CD4-positive, alpha-beta T cell treated with Interleukin-4 for 1 hour (primary cell): ENCODE measurements at places on chromosomes 13 and 19.

DNA sequence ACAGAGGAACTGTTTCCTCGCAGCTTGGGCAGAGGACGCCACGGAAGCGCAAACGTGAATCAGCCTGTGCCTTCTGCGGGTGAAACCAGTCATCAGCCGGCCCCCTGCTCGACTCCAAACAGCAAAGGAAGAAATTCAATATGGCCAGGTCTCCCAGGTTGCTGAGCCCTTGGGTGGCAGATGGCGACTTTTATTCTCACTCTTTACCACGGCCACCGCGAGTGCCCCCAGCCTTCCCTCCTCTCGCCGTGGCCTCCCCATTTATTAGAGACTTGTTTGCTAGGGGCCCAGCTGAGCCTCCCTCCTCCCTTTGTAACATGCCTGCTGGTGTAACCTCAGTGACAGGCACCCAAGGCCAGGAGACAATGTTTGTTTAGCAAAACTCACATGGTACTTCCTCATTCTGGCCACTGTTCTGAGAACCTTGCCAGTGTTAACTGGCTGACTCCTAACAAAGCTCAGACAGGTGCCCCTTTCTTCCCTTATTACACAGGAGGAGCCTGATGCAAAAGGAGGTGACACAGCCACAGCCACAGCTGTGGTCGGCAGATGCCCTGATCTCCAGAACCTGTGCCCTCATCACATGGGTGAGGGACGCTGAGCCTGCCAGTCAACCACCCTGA, 5.8 kb downstream of the RAB20 start:
- DNase-seq, result no peak

DNA sequence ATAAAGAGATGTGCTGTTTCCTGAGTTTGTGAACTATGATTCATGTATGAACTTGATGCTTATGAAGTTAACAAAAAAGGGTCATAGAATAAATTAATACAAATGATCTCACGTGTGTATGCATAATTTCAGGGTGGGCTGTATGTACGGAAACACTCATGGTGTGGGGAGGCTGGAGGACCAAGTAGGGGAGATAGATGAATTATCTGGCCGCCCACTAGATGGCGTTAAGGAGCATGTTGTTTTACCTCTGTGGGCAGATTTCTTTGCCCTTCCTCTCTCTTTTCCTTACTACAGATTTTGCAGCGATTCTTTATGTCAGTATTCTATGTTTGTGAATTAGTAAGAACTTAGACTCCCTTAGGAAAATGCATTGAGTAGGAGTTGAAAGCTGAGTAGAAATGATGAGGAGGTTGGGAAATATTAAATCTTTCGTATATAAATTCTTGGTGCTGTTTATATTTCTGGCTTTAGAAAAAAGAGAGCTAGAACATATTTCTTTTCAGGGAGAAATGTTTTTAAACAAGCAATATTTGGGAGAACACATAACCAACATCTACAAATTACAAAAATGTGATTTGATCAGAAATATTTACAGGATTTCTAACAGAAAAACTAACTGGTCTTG, 47.4 kb upstream of the TMTC4 start:
- peak; percentile 35 for DNase-seq

DNA sequence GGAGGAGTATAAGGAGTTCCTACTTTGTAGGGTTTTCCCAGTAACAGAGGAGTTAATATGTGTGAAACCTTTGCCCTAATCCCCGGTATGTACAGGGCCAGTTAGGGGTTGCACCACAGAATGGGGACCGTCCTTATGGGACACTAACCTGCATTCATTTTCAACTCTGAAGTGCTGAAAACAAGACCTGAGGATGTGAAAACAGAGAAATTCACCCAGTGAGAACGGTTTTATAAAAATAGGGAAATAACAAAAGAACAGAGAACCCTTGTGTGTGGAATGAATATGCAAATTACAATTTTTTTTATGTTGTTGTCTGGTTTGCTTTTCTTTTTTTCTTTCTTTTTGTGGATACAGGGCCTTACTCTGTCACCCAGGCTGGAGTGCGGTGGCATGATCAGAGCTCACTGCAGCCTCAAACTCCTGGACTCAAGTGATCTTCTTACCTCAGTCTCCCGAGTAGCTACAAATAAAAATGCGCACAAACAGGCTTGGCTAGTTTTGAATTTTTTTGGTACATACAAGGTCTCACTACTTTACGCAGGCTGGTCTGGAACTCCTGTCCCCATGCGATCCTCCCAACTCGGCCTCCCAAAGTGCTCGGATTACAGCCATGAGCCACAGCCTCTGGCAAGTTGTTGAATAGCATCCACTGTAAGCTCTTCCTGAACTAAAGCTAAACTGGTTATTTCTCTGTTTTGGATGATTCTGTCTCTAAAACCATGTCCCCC, 10.6 kb downstream of the CLC start:
- no peak for DNase-seq

DNA sequence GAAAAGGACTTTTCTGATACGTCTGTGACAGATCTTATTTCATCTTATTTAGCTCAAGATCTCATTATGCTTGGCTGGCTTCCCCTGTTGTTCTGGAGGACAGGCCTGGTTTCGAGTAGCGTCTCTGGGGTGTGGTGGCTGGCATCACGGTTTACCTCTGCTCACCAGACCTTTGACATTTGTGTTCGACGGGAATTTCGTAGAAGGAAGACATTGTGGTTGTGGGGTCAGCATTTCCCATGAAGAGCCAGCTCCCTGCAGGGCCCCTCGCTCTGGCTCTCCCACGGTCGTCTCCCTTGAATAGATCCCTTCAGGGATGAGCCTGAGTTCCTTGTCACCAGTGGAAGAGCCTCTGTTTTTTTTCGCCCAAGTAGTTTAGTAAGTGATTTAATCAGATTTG, 78.6 kb upstream of the TEX29 start:
- DNase-seq, result no peak

DNA sequence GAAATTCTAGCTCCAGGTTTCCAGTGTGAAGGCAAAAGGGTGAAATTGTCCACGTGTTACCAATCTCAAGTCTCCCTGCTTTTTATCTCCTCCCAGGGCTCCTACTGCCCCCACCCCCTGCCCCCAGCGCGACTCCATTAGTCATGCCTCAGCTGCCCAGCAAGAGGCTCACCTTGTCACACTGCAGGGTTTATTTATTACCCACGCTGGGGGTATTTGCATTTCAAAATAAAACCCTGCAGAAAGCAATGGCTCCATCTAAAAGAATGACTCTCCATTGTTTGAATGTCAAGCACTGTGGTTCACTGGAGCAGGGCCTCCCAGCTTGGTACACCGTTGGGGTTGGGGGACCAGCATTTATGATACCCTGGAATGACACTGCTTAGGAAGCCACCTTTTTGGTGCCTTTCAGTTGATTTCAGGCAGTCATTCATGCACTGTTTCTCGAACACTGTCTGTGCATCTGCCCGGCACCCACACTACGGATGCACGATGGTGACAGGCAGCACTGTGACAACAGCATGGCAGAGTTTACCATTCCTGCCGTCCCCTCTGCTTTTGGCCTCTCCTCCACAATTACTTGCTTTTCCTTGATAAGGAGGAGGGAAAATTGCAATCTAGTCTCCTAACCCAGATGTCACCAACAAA, 9.9 kb upstream of the POP4 start:
- no peak for DNase-seq

DNA sequence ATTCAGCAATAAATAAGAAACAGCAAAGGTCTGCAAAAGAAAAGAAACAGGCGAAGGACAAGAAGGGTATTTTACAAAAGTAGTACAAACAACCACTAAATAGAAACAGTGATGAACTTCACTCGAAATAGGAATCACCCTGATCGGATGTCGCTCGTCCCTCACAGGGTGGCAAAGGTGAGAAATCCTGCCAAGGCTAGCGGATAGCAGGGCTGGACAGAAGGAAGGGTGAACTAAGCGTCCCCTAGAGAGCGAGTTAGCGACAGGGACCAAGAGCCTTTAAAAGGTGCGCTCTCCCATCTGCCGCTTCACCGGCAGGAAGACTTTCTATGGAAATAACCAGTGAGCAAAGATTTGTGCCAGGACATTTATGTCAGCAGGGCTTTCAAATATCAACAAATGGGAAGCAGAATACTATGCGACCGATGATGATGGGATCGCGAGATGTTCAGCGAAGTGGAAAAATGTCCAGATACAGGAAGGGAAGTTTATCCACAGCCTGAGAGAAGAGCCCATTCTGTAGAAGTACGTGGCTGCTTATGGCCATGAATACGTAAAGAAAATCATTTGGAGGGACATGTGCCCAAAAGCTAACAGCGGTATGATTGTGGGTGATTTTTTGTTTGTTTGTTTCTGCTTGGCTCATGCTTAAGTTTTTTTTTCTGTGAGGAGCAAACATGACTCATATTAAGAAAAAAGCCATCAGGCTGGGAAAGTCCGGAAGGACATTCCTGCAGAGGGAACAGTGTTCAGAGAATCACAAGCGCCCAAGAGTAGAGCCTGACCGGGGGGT, 18.9 kb downstream of the ELAVL1 start:
- DNase-seq, result no peak

DNA sequence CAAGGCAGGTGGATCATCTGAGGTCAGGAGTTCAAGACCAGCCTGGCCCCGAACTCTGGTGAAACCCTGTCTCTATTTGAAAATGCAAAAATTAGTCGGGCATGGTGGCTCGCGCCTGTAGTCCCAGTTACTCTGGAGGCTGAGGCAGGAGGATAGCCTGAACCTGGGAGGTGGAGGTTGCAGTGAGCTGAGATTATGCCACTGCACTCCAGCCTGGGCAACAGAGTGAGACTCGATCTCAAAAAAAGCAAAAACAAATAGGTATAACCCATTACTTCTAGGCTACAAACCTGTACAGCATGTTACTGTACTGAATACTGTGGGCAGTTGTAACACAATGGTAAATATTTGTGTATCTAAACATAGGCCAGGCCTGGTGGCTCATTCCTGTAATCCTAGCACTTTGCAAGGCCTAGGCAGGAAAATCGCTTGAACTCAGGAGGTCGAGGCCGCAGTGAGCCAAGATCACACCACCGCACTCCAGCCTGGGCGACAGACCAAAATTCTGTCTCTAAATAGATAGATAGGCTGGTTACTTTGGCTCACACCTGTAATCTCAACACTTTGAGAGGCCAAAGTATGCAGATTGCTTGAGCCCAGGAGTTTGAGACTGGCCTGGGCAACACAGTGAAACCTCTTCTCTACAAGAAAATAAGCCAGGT, 63.5 kb downstream of the MYO9B start:
- DNase-seq, result no peak

DNA sequence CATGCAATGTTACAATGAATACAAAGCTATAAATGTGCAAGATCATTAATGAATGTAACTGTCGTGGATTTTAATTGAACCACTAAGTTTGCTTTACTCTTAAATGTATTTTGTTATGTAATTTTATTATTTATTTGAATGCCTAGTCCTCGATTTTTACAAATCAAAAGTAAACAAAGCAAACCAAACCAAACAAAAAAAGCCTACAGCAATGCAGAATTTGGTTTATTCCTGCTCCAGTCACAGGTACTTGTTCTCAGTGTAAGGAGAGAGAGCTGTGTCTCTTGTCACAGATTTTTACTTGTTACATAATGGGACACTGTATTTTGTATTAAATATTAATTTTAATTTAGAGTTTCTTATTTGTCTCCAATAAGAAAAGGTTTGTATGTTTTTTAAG, 584.3 kb upstream of the SLITRK6 start:
- DNase-seq, result no peak

DNA sequence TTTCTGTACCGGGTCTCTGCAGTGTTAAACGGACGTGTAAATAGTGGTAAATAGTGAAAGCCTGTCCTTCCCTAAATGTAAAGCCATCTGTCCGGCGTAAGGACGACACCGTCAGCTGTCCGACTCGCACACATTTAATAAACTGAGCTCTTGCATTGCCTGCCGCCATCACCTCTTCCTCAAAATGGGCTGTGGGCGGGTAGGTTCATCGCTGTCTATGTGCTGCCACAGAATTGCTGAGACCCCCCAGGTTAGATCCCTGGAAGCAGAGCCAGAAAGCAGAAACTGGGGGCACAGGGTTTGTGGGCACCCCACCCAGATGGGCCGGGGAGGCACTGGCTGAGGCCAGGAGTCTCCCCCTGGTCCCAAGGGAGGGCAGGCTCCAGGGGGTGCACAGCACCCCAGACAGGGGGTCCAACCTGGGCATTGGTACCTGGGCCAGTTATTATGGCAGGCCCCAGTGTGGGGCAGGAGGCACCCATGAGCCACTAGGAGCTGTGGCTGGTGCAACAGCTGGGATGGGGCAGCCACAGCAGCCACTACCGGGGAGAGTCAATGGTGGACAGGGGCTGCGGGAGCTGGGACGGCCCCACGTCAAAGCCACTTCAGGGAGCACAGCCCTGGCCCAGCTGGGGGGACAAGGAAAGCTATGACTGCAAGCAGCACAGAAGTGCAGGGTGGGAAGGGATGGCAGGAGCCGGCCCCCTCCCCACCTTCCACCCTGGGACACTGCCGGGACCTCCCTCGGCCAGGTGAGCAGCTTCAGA, 5.7 kb downstream of the C19orf25 start:
- no peak for DNase-seq

- no peak for DNase-seq
Observed at GRCh38 chr19:35805526-35806102, 7.0 kb downstream of the PRODH2 start.
